Keratinocyte (primary cell): ENCODE measurements at places on chromosomes 1 and 21. TPM values are rescaled to one million over a fixed set of nuclear protein-coding genes. Genes with fewer than 3 reads are reported as not detected.
A peak's percentile ranks its signal among the peaks of the same experiment; 100 is the strongest.

GRCh38 chr1:157626099-157626498, 28.2 kb upstream of the FCRL4 start:
- H3K27me3 ChIP-seq, result no peaks in the 10 kb centered on the region
- no peak for DNase-seq
- H3K4me1 ChIP-seq, result no peaks in the 10 kb centered on the region
- no peak overlapping the region for H3K4me3 ChIP-seq

The RASAL2 gene
- polyA plus RNA-seq, result 27.2 to 36.3 TPM (median 29.1 TPM) in 3 replicates

DNA sequence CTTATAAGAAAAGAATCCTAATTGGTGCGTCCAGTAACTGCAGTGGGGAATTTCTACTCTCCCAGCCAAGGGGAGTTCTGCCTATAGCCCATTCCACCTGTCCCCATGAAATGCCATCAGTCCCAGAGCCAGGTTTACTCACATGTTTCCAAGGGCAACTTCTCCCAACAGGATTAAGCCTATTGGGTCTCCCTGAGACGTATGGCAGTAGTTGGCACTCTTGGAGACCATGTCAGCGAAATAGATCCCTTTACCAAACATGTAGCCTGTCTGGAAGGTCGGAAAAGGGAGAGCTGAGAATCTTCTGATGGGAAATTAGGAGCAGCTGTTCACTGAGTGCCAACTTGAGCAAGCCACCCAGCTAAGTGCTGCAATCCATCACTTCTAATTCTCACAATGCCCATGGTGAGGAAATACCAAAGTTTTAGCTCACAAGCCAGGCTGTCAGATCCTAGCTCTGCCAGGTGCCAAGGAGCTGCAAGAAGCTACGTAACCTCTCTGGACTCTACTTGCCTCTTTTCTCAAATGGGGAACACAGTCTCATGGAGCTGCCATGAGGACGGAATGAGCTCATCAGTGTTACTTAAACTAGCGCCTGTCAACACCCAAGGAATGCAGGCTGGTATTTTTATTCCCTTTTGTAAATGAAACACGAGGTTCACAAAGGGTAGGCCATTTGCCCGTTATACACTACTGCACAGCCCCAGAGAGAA, 43.9 kb downstream of the PARP1 start:
- no peak overlapping the region for H3K4me3 ChIP-seq
- H3K27ac ChIP-seq, result no peak overlapping the region
- DNase-seq, result no peak
- H3K27me3 ChIP-seq, result no peaks in the 10 kb centered on the region

DNA sequence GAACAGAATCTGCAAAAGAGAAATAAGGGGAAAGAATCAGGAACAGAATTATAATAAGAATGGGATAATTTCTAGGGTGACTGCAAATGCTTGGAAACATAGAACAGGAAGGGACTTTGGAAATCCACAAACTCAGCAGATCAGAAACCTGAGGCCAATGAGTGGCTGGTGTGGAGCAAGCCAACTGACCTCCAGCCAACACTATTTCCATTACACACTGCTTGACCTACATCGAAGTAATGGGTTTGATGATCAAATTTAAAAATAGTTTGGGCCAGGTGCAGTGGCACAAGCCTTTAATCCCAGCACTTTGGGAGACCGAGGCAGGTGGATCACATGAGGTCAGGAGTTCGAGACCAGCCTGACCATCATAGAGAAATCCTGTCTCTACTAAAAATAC, 284.9 kb downstream of the GRIK1 start:
- H3K27ac ChIP-seq, result no peak overlapping the region
- no peaks in the 10 kb centered on the region for H3K27me3 ChIP-seq
- no peak for DNase-seq
- H3K36me3 ChIP-seq, result no peaks in the 10 kb centered on the region
- H3K4me3 ChIP-seq, result no peak overlapping the region

- no peak for DNase-seq
- no peaks in the 10 kb centered on the region for H3K27me3 ChIP-seq
- H3K4me1 ChIP-seq, result no peaks in the 10 kb centered on the region
- no peak overlapping the region for H3K4me3 ChIP-seq
- H3K27ac ChIP-seq, result no peak overlapping the region
Measured at GRCh38 chr1:100581096-100581705, 43.3 kb downstream of the GPR88 start.

The SMIM1 gene
- polyA plus RNA-seq, result 0.79 to 1.3 TPM (median 1.0 TPM) in 3 replicates

GRCh38 chr1:89815611-89816010, 5.2 kb upstream of the LRRC8D start:
- no peak overlapping the region for H3K27ac ChIP-seq
- H3K27me3 ChIP-seq, result peaks cover 5% of the 10 kb centered on the region
- DNase-seq, result no peak
- no peaks in the 10 kb centered on the region for H3K36me3 ChIP-seq
- no peak overlapping the region for H3K4me3 ChIP-seq

GRCh38 chr1:9009438-9010370, 16.5 kb downstream of the SLC2A7 start:
- H3K27me3 ChIP-seq, result no peaks in the 10 kb centered on the region
- no peak overlapping the region for H3K27ac ChIP-seq
- no peak for DNase-seq

The ANGPTL1 gene
- not detected in 3 replicates for polyA plus RNA-seq

The MAP1LC3C gene
- polyA plus RNA-seq, result not detected in 3 replicates

- no peak overlapping the region for H3K27ac ChIP-seq
- no peaks in the 10 kb centered on the region for H3K27me3 ChIP-seq
- DNase-seq, result no peak
Measured at GRCh38 chr1:179206812-179207211, 22.7 kb downstream of the ABL2 start.

The FCMR gene
- polyA plus RNA-seq, result 1.8 to 8.1 TPM (median 1.8 TPM) in 3 replicates

GRCh38 chr1:54118704-54119103, 34.1 kb downstream of the CDCP2 start:
- no peak for DNase-seq
- H3K4me3 ChIP-seq, result no peak overlapping the region
- H3K4me1 ChIP-seq, result peaks cover 6% of the 10 kb centered on the region
- H3K27me3 ChIP-seq, result peaks cover 6% of the 10 kb centered on the region
- H3K27ac ChIP-seq, result no peak overlapping the region
- no peaks in the 10 kb centered on the region for H3K36me3 ChIP-seq

The APOBEC4 gene
- polyA plus RNA-seq, result not detected in 3 replicates

- peaks cover 1% of the 10 kb centered on the region for H3K36me3 ChIP-seq
- DNase-seq, result no peak
Measured at GRCh38 chr1:205976708-205977401, 26.3 kb downstream of the RAB7B start.

- no peak for DNase-seq
- peak overlapping the region; percentile 90 for H3K4me3 ChIP-seq
- peaks cover 21% of the 10 kb centered on the region for H3K4me1 ChIP-seq
- H3K36me3 ChIP-seq, result no peaks in the 10 kb centered on the region
- H3K27ac ChIP-seq, result peak overlapping the region; percentile 45
Measured at GRCh38 chr1:72281637-72282270, 585 bp downstream of the NEGR1 start.

The ZBED6 gene
- 8.9 to 11.6 TPM (median 9.6 TPM) in 3 replicates for polyA plus RNA-seq

DNA sequence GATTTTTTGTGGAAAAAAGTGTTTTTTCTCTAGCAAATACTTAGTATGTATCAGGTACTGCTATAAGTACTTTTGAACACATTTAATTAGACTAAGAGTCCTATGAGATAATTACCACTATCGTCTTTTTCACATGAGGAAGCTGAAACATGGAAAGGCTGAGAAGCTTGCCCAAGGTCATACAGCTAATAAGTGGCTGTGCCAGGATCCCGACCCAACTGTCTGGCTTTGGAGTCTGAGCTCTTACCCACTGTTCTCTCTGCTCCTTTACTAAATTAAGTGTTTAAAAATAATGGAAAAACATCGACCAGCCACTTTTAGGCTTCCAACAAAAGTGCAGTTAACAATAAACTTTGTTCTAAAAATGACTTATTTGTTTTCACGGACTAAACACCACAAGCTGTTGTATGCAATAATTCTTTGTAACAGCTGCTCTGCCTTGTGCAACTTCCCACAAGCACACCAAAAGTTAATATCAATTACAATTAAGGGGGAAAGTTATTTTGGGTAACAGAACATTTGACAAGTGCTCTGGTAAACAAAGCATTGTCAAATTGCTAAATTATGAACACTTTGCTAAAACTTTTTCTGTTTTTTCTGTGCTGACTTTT, 75.7 kb downstream of the CRB1 start:
- no peaks in the 10 kb centered on the region for H3K36me3 ChIP-seq
- H3K27me3 ChIP-seq, result peaks cover 3% of the 10 kb centered on the region
- H3K27ac ChIP-seq, result no peak overlapping the region
- no peak overlapping the region for H3K4me3 ChIP-seq
- DNase-seq, result no peak
- H3K4me1 ChIP-seq, result no peaks in the 10 kb centered on the region

DNA sequence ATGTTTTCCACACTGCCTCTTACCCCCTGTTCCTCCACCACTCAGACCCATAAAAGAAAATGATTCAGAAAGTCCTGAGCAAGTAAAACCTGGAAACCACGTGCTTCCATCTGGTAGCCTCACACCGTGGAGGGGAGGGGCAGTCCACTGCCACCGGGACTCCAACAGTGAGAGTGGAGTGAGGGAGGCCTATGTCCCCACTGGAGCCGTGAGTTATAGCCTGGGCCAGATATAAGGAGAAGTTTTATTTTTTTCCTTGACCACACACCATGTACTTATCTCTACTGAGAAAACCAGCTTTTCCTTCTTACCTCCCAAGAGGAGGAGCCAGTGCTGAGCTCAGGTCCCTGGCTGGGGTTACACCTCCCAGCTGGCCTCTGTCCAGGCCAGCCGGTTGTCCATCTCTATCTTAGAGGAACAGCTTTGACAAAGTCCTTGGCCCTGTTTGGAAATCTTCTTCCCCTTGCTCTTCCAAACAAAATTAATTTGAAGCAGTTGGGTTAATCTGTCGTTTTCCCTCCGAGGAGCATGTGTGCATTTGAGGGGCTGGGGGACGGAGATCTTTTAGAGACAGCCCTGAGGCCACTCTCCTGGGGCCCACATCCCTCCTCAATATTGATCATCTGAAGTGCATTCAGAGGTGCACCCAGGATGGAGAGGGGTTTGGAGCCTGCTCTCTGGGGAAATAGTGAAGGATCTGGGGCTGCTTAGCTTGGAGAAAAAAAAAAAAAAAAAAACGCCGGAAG, 49.1 kb upstream of the SERBP1 start:
- H3K27me3 ChIP-seq, result no peaks in the 10 kb centered on the region
- DNase-seq, result no peak
- no peaks in the 10 kb centered on the region for H3K36me3 ChIP-seq
- H3K27ac ChIP-seq, result no peak overlapping the region

GRCh38 chr1:105427543-105427942, 1628.9 kb upstream of the PRMT6 start:
- no peak overlapping the region for H3K4me3 ChIP-seq
- no peaks in the 10 kb centered on the region for H3K4me1 ChIP-seq
- H3K36me3 ChIP-seq, result no peaks in the 10 kb centered on the region
- DNase-seq, result no peak
- H3K27ac ChIP-seq, result no peak overlapping the region
- H3K27me3 ChIP-seq, result no peaks in the 10 kb centered on the region

The TSSK3 gene
- 0.05 to 0.16 TPM (median 0.14 TPM) in 3 replicates for polyA plus RNA-seq

The PPP1R12B gene
- 4.2 to 8.4 TPM (median 6.9 TPM) in 3 replicates for polyA plus RNA-seq

The B3GALT2 gene
- polyA plus RNA-seq, result not detected in 3 replicates

DNA sequence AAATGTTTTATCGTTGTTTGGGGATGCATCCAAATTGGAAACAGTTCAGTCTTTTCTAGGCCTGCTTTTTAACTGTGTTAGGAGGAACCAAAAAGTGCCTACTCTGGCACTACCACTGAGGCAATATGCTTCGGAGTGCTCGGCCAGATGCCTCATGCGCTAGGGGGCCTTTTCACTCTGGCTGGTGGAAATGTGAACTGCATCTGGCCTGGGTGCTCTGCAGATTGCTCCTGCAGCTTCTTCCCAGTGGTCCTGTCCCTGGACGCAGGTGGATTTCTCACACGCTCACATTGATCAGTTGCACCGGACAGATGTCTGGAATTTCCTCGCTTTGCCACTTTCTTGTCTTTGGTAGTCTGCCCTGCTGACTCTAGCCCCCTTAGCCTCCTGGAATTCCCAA, 330.2 kb upstream of the FMN2 start:
- H3K27me3 ChIP-seq, result no peaks in the 10 kb centered on the region
- no peak overlapping the region for H3K4me3 ChIP-seq
- no peak overlapping the region for H3K27ac ChIP-seq
- H3K4me1 ChIP-seq, result no peaks in the 10 kb centered on the region
- DNase-seq, result no peak

- no peaks in the 10 kb centered on the region for H3K27me3 ChIP-seq
- DNase-seq, result no peak
- H3K27ac ChIP-seq, result no peak overlapping the region
- H3K36me3 ChIP-seq, result peaks cover 25% of the 10 kb centered on the region
- no peak overlapping the region for H3K4me3 ChIP-seq
- H3K4me1 ChIP-seq, result no peaks in the 10 kb centered on the region
Measured at GRCh38 chr1:29162476-29163138, 19.1 kb downstream of the SRSF4 start.

The ANKRD65 gene
- 4.6 to 6.5 TPM (median 5.1 TPM) in 3 replicates for polyA plus RNA-seq

- no peaks in the 10 kb centered on the region for H3K36me3 ChIP-seq
- no peak overlapping the region for H3K27ac ChIP-seq
Measured at GRCh38 chr1:180916771-180917170, 4.1 kb downstream of the KIAA1614 start.

GRCh38 chr1:172429331-172430127, 9.0 kb downstream of the C1orf105 start:
- no peak overlapping the region for H3K27ac ChIP-seq
- no peaks in the 10 kb centered on the region for H3K27me3 ChIP-seq
- no peak overlapping the region for H3K4me3 ChIP-seq
- DNase-seq, result no peak
- H3K4me1 ChIP-seq, result peaks cover 10% of the 10 kb centered on the region

The ZFP69 gene
- polyA plus RNA-seq, result 2.2 to 3.5 TPM (median 2.3 TPM) in 3 replicates

DNA sequence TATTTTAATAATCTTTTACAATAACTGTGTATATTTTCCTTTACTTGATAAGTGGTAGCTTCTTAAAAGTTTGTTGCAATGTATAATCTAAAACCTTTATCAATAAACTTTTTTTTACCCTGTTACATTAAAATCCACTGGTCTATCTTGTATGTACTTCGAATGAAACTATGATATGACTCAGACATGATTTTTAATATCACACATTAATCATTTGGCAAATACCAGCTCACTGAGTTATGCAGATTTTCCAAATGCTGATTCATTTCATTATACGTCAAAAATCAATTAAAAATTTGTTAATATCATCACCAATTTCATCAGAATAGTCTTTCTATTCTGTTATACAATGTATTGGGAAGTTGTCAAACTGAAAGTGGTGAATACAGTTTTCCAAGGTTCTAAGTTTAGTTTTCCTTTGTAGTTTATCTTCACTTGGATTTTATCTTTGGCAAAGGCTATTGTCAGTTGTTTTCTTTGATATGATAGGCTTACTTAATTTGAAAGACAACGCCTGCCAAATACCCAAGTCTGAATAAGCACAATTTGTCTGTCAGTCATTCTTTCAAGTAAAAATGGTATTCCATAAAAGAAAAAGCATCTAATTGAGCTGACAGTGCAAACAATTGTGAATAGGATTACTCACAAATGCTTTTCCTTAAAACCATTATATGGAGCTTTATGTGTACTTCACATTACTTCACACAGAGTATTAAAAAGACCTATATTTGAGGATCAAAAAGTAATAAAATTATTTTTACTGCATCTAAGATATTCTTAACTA, 127.0 kb downstream of the NME7 start:
- no peak overlapping the region for H3K4me3 ChIP-seq
- H3K27ac ChIP-seq, result peak overlapping the region; percentile 60
- H3K27me3 ChIP-seq, result no peaks in the 10 kb centered on the region
- H3K36me3 ChIP-seq, result no peaks in the 10 kb centered on the region

The WLS gene
- polyA plus RNA-seq, result 59.5 to 92.4 TPM (median 73.7 TPM) in 3 replicates

The RGS18 gene
- 0.67 to 1.6 TPM (median 1.5 TPM) in 3 replicates for polyA plus RNA-seq

GRCh38 chr1:219189021-219189824, 15.5 kb downstream of the LYPLAL1 start:
- H3K36me3 ChIP-seq, result no peaks in the 10 kb centered on the region
- H3K27ac ChIP-seq, result no peak overlapping the region
- DNase-seq, result no peak
- no peaks in the 10 kb centered on the region for H3K4me1 ChIP-seq
- no peak overlapping the region for H3K4me3 ChIP-seq

The ANKRD45 gene
- polyA plus RNA-seq, result 0.11 to 0.18 TPM (median 0.15 TPM) in 3 replicates

The TNNT2 gene
- 0.61 to 2.3 TPM (median 1.4 TPM) in 3 replicates for polyA plus RNA-seq

The OR10J1 gene
- polyA plus RNA-seq, result not detected in 3 replicates
